ENCODE measurements at places on chromosomes 3 and 15.

DNA sequence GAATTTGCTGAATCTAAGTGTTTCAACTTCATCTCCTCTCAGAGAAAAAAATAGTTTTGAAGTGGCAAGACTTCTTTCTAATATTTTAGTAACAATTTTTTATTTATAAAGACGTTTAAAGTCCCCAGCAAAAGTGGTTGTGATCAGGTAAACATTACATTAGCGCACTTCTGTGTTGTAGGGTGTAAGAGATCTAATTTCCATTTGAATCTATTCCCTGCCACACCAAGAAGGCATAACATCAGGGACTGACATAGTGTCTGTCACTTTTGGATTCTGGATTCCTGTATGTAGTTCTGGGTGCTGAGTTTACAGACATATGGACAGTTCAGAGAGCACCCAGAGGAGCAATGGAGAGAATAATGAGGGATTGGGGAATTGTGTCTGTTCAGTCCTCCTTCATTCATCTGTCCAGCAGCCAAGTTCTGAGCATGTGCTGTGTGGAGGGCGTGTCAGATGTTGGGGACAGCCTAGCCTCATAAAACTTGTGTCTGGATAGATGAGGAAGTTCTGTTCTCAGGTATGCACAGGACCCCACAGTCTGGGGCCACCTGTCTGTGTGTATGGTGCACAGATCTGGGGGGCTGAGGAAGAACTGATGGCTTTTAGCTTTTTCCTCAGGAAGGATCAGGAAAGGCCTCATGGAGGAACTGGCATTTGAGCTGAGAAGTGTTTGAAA lies 65.6 kb downstream of the MAP2K5 start:
- DNase-seq: no peak

- DNase-seq: peak; percentile 20
Measured at GRCh38 chr3:39249453-39250115, 30.3 kb downstream of the CX3CR1 start.

GRCh38 chr15:50113992-50114780 lies 4.8 kb downstream of the ATP8B4 start:
- DNase-seq: no peak

DNA sequence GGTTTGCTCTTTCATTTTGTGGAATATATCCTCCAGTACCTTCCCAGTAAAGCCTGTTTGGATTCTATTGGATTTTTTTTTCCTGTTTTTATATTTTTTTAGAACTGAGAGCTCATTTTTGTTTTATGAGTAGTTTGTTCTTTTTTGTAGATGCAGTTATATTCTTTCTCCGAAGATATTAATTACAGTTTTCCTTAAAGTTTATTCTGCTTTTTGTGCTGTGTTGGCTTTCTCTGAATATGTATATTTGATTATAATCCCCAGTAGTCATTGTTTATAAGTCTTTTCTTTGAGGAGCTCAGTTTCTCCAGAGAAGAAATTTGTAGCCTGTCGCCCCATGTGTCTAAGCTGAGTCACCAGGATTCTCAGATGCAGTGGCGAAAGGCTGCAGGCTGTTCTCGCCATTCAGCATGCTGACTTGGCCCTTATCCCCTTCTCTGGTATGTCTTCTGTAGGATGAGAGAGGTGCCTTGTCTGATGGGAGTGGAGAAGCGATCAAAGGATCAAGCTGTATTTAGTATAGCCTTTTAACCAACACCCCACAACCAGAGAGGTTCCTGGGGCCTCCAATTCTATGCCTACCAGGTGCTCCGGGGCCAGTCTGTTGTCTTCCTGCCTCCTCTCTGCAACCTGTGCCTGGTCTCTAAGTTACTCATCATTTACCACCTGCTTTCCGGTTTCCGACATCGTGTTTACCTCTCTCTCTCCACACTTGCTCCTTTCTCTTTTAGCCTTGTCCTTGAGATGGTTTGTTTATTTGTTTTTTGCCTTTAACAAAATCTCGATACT lies 31.7 kb upstream of the MFSD1 start:
- peak; percentile 69 for DNase-seq

DNA sequence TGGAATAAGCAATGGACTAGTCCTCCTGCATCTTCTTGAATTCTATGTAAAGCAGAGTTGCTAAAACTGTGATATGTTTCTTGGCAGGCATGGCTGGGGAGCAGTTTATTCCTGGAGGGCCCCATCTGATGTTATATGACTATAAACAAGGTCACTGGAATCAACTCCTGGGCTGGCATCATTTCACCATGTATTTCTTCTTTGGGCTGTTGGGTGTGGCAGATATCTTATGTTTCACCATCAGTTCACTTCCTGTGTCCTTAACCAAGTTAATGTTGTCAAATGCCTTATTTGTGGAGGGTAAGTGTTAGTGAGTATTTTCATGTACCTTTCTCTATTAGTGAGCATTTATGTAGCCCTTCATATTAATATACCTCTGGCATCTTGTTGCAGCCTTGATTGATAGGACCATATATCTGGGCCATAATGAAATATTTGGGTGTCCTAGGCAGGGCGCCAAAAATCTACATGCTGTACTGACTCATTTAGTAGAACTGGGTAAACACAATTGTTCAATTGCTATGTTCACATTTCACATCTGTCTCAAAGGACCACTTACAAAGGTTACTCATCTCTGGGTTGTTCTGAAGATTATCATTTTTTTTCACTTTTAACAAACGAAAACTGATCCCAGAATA lies 52.6 kb upstream of the ADGRG7 start:
- peak; percentile 69 for DNase-seq

All from AG10803 (cell line).